ENCODE measurements at places on chromosomes 5 and 9. TPM values are rescaled to one million over a fixed set of nuclear protein-coding genes. Genes with fewer than 3 reads are reported as not detected.

DAB2IP gene
- total RNA-seq: 18.7 TPM

IL33 gene
- total RNA-seq: 0.13 TPM

ATP10B gene
- total RNA-seq: not detected

JAK2 gene
- 36.5 TPM for total RNA-seq

SLC46A2 gene
- total RNA-seq: not detected

SLC6A19 gene
- total RNA-seq: not detected

RPL12 gene
- 1,457 TPM for total RNA-seq

CNTFR gene
- total RNA-seq: not detected

THBS4 gene
- 1.0 TPM for total RNA-seq

SLC25A48 gene
- not detected for total RNA-seq

LEAP2 gene
- total RNA-seq: 0.32 TPM

CACFD1 gene
- 7.3 TPM for total RNA-seq

TEK gene
- 0.78 TPM for total RNA-seq

NDUFAF2 gene
- total RNA-seq: 34.1 TPM

BTNL8 gene
- total RNA-seq: not detected

PCDHGA7 gene
- total RNA-seq: 10.6 TPM

NR5A1 gene
- total RNA-seq: not detected

SPATA31C1 gene
- total RNA-seq: not detected

SLCO4C1 gene
- total RNA-seq: not detected

ARL14EPL gene
- total RNA-seq: 0.11 TPM

MACIR gene
- 5.0 TPM for total RNA-seq

MYOZ3 gene
- 0.54 TPM for total RNA-seq

C5orf46 gene
- total RNA-seq: not detected

SCGB3A2 gene
- total RNA-seq: not detected

GABRA1 gene
- not detected for total RNA-seq

SPINK1 gene
- not detected for total RNA-seq

PHF24 gene
- total RNA-seq: 0.11 TPM

FUT7 gene
- total RNA-seq: not detected

ZNF354C gene
- 11.1 TPM for total RNA-seq

PCDHB11 gene
- 1.7 TPM for total RNA-seq
